Fibroblast of the aortic adventitia (primary cell): ENCODE measurements at places on chromosomes 4 and X. TPM values are rescaled to one million over a fixed set of nuclear protein-coding genes. Genes with fewer than 3 reads are reported as not detected.

GRCh38 chr4:151629097-151629783, 131.6 kb downstream of the GATB start:
- DNase-seq: no peak

DNA sequence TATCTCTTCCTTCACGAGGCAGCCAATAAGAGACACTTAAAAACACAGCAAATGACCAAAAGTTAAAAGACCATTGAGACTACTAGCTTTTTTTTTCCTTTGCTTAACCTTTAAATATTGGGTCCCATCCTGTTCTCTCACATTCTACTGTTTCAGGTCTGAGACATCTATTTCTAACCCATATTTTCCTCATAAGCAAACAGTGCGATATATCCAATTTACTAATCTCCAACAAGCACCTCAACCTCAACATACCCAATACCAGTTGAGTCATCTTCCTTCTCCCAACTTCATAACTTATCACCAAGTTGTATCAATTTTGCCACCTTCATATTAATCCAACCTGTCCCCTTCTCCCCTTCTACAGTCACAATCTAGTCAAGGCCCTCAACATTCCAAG, 7.0 kb downstream of the AWAT1 start:
- DNase-seq: no peak

TMSB15B gene
- 7.0 and 7.6 TPM in 2 replicates for total RNA-seq

DNA sequence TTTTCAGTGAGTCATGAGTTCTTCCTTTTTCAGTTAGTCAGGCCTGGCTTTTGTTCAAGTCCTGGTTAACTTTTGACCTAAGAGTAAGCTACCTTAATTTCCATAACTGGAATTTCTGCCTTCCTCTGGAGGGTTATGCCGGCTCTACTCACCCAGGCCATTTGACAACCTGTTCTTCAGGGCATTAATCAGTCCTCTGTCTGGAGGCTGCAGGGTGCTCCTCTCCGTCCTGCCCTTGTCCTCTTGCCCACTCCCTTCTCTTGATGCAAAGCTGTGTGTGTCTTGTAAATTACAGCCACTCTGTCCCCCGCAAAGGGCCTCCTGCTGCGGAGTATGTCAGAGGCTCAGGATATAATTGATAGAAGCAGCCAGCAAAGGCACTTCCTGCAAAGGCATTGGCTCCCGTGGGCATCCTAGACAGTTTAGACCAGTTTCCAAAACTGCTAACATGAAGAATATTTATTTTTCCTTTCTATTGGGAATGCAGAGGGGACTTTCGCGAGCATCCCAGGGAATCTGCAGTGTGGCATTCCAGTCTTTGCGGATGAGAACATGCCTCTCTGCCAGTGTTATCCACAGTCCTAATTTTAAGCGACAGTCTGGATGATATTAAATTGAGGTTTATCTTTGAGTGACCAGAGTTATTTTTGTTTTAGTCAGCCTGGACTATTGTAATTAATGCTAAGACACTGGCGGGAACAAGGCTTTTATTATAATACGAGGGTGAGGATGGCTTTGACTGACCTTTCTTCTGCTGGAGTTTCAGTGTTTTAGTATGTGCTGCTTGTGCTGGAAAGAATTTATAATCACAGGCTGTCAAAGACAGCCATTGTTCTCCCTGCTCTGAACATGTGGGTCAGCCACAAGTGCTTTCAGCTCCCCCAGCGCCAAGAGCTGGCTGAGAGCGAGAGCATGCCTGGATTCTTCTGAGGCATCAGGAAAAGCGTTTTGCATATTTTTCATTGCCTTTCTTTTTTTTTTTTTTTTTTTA, 74.2 kb downstream of the LIMCH1 start:
- peak; percentile 62 for DNase-seq

PITX2 gene
- 0.18 and 1.4 TPM in 2 replicates for total RNA-seq

DNA sequence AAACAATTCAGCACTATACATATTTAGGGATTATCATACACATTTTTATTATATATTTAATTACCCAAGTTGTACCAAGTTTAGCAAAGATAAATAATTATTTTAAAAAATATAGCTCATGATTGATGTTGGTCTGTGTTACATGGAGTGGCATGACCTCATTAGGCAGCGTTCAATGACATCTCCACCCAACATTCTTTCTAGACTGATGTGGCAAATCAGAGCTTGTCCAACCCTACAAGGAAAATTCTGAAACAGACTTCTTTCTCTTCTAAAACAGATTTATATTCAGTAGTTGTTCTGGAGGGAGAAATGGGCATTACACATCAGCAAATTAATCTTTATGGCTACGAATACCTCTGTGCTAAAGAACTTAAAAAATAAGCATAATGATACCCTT, 189.7 kb downstream of the PDGFC start:
- DNase-seq: peak; percentile 47

DNA sequence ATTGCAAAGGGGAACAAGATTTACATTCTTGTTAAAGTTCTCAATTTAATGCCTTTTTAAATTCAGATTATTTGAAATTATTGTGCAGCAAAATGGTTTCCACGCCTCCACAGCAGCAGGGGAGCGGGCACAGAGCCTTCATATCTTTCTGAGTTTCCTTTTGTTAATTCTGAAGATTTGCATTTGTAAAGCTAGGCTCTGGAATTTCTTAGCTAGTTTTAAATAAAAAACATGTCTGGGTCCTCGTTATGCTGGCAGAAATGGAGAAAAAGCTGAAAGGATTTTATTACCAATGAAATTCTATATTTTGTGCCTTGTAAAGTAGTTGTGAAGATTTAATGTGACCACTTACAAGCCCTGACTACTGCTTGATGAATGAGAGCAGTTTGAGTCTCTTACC, 40.8 kb upstream of the MAGED1 start:
- DNase-seq: no peak

CT45A10 gene
- total RNA-seq: not detected in 2 replicates

UNC5C gene
- total RNA-seq: 0.90 and 2.2 TPM in 2 replicates
